Activated CD8-positive, alpha-beta T cell treated with anti-CD3 and anti-CD28 coated beads, Interleukin-2, amount 10 ng/mL, durations not matched to agents 7 days and 5 days (primary cell): ENCODE measurements at places on chromosomes 7 and 10. TPM values are rescaled to one million over a fixed set of nuclear protein-coding genes. Genes with fewer than 3 reads are reported as not detected.

DNA sequence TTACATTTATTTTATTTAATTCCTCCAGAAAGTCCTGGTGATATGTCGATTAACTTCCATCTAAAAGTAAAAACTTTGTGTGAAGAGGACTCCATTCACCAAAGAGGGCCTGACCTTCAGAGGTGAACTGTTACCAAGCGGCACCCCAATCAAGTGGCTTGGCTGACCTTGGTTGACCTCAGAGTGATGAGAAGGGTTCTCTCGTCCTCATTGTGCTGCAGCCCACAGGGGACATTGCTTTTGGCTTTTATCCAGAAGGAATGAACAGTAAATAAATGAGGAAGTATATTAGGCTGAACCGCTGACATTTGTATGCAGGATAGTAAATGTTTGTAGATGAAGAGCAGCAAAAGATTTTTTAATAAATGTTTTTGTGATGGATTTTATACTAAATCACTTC is 172.4 kb upstream of the MKI67 start:
- DNase-seq = no peak

DNA sequence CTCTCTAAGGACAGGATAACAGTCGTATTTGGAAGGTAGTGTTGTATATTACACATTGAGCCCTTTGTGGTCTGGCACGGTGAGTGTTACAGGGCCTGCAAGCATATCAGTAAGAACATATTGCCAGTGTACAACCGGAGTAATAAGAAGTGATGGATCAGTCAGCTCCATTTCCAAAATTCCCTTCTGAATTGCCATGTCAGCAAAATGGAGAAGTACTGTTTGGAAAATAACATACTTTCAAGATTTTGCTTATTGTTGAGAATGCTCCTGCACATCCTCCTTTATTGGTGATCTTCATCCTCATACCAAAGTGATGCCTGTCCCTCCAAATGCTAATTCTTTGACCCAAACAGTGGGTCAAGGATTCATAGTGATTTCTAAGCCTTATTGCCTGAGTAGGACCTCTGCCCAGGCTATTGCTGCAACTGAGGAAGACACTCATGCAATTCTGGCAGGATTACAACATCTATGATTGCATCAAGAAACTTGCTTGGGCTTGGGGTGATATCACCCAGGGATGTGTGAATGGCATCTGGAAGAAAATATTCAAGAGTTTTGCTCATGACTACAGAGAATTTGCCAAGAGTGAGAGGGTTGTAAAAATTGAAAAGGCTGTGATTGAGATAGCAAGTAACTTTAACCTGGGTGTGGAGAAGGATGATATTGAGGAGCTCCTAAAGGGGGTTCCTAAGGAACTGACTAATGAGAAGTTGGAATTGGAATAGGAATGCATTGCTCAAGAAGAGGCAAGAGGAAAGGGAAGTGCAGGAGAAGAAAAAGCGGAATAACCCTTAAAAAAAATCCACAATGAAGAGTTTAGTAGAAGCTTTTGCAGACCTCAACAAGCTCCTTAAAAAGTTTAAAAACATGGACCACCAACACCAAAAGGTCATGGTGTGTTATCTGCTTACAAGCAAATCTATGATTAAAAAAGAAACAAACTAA is 452.2 kb upstream of the SORCS1 start:
- no peak for DNase-seq

GRCh38 chr10:75672842-75673241 is 241.4 kb downstream of the LRMDA start:
- no peak for DNase-seq

The FFAR4 gene
- not detected for total RNA-seq

- no peak for DNase-seq
Observed at GRCh38 chr10:24433705-24434104, 224.8 kb downstream of the KIAA1217 start.

The ZNF735 gene
- not detected for total RNA-seq

GRCh38 chr7:93196336-93196735 is 29.9 kb downstream of the HEPACAM2 start:
- no peak for DNase-seq

The LRRN3 gene
- 204 TPM for total RNA-seq
